Mesendoderm (in vitro differentiated cells): ENCODE measurements at places on chromosomes 3 and 15.

GRCh38 chr3:52892625-52893311 is 4.6 kb downstream of the STIMATE start:
- peak; percentile 7 for DNase-seq

- no peak for DNase-seq
Measured at GRCh38 chr3:59566481-59566975, 516.7 kb upstream of the CFAP20DC start.

GRCh38 chr3:140686128-140686527 is 8.3 kb downstream of the TRIM42 start:
- no peak for DNase-seq

DNA sequence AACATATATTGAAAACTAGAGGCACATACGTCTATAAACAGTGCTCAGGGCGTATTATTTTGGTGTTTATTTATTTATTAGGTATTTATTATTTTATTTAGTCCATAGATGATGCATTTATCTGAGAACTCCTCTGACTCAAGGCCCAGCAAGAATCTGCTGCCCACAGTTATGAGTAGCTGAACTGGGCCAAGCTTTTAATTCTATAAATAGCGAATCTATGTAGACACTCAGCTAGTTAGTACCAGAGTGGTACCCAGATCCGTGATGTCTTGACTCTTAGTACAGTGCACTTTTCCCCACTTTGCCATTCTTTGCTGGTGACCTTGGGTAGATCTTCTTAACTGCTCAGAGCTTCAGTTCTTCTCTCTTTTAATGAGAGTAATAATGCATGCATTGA is 370.4 kb upstream of the TPRG1 start:
- DNase-seq: no peak

DNA sequence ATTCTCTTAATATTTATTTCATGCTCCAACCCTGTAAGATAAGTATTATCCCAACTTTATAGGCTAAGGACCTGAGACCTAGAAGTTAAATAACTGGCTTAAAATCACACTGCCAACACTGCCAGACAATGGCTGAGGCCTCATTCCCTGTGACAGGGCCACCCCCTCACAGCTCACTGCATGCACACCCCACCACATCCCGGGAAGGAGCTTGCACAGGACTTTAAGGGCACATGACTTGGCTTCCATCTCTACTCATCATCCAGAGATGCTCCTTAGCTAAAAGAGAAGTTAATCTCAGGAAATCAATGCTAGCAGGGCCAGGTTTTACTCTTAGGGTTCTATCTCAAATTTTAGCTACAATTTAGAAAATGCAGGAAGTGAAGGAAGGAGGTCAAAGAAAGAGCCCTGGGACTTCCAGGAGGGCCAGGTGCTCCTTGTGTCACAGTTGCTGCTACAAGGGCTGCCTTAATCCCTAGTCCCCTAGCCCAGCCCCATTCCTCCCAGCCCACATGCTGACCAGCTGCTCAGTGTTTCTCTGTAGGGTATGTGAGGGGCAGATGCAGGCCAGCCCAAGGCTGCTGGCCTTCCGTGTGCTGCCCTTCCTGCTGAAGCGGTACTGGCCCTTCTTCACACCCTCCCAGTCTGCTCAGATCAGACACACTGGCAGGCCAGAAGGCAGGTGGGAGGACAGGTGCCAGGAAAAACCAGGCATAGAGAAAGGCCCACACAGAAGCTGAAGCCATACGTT is 53.5 kb downstream of the WWTR1 start:
- peak; percentile 62 for DNase-seq

DNA sequence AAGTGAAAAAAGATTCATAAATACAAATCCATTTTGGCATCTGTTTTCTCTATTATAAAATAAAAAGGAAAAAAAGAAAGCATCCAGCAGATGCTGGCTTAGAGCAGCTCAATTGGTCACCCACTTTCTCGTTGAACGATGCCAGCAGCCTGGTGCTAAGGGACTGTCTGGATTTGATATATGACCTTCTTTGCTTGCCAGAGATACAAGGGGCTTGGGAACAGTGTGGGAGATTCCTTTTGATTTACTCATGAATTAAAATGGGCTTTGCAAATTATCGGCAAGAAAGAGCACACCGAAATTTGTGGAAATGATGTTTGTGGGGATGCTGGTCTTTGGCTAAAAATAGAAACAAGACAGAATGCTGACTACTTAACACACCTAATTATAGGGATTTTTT is 210.3 kb upstream of the STT3B start:
- DNase-seq: no peak

DNA sequence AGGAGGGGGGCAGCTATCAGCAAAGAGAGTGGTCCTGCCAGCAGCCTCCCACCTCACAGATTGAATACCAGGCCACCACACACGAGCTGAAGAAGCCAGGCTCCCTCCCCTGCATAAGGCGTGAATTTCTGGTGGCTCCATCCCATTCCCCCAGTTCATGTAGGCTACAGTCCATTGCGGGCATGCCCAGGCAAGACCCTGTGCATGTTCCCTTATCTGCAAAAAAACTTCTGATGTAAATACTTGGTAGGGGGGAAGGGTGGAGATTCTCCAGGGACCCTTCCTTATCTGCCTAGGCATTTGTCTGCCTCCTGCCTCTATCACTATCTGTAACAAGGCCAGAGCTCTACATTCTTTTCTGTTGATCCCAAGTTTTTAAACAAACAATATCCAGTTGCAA is 27.6 kb upstream of the UBP1 start:
- peak; percentile 74 for DNase-seq

DNA sequence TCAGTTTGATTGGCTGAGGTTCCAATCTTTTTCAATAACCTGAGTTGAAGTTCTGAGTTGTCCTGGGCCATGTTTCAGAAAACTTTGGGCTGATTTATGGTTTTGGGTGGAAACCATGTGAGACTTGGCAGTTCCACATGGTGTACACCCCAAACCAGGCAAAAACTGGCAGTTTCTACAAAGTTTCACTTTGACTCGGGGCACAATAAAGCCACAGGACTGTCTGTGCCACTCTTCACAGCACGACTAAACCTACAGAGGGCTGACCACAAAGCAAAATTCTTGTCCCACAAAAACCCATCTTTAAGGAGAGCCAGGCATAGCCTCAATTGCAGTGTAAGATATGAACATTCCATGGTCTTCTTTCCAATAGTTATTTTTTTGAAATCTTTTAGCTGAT is 155.0 kb downstream of the DUT start:
- no peak for DNase-seq

GRCh38 chr3:159919873-159920272 is 68.8 kb upstream of the IL12A start:
- DNase-seq: no peak

DNA sequence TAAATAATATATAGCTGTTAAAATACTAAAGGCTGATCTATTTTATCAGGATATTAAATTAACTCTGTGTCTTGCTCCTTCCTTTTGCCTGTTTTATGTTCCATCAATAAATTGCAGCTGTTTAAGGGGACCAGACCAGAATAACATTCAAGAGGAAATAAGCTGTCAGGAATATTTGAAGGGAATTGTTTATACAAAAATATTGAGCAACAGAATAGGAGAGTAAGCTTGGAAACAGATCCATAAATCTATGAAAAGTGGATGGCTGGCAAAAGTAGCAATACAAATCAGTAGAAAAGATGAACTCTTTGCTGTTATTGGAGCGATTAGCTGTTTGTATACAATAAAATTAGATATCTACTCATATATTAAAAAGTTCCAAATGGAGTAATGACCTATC is 36.2 kb upstream of the PLSCR2 start:
- no peak for DNase-seq

DNA sequence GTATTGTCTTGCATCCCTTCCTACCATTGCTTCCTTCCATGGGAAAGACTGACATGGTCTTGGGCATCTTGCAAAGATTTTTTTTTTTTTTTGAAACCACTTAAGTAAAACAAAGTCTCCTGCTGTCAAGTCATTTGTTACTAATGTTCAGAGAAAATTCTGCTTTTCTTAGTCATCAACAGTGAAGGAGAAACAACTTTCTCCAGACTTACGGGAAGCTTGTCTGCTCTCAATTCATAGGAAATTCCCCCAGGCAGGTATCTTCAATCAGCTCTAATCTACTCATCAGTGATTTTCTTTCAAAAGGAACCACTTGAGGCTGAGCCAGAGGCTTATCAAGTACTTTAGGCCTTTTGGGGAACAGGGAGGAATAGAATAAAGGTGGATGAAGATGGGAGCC is 15.9 kb upstream of the DRD3 start:
- DNase-seq: peak; percentile 57

DNA sequence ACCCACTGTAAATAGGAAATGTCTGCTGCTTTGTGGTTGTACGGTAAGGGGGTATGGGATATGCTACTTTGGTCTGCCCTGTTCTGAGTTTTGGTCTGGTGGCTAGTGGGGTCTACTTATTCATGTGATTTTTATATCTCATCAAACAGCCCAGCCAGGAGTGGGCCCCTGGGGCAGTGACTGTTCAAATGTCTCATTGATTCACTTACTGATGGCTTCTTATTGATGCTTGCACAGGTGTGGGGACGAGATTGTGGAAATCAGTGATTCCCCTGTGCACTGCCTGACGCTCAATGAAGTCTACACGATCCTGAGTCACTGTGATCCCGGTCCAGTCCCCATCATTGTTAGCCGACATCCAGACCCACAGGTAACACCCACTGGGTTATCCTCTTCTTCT is 38.5 kb downstream of the STARD5 start:
- DNase-seq: no peak

- no peak for DNase-seq
Measured at GRCh38 chr15:100668348-100668745, 66.0 kb downstream of the ASB7 start.

DNA sequence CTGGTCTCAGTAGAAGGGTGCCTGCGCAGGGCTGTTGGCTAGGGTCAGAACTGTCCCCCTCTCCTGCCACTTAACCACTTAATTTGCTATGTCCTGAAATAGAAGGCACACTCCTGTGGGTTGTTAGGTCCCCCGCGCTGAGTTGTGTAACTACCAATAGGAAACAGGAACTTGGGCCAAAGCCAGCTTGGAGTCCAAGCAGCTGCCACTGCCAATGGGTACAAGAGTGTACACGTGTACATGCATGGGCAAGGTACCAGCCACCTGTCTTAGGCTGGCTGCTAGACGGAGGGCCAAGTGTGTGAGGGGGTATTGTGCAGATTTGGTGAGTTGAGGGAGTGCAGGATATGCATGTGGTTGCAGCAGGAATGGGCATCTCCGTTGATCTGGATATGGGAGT is 29.7 kb upstream of the POLG start:
- DNase-seq: no peak

DNA sequence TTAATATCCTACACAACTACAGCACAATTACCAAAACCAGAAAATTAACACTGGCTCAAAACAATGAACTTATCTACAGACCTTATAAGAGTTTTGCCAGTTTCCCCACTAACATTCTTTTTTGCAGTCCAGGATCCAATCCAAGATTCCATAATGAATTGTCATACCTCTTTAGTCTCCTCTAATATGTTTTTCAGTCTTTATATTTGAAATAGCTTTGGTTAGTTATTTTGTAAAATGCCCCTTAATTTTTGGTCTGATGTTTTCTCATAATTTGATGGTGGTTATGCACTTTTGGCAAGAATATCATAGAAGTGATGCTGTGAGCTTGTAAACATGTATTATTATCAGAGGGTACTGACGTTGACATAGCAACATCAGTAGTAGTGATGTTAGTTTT is 124.3 kb downstream of the ISL2 start:
- DNase-seq: no peak

- no peak for DNase-seq
Measured at GRCh38 chr3:123036352-123037014, 8.9 kb upstream of the SEMA5B start.

DNA sequence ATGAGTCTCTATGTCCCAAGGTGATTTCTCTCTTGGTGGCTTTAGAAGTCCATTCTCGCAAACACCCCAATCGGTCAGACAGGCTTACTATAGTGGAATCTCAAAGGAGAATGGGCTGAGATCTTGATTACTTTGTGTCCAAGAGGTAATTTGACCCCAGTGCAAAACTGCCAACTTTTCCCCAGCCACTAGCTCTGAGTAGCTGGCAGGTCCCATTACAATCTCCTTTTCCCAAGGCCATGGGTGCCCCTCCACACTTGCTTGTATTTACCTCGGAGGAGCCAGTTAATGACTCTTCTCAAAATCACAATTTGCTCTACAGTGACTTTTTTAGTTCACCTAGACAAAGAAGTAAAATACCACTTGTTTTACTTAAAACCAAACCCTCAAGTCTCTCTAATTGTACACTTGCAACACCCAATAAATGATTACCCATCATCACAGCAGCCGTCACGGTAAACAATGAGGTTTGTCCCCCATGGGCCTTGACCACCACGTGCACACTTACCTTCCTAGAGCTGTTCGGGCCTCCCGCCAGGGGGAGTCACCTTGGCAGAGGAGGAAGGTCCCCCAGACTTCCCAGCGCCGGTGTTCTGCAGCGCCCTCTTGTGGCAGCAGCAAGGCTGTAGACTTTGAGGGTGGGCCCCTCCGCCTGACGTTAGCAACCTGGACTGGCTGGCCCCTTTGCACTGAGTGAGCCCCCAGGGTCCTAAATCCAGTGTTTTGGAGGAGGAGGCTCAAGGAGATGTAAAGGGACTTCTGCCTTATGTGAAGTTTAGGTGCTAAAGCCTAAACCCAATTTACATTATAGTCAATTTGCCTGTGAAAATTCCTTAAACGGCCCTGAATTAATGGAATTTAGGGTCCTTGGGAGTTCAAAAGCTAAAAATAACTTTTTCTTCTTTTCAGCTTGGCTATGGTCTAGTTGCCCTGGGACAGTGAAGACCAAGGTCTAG is 18.7 kb upstream of the HDAC11 start:
- peak; percentile 95 for DNase-seq

DNA sequence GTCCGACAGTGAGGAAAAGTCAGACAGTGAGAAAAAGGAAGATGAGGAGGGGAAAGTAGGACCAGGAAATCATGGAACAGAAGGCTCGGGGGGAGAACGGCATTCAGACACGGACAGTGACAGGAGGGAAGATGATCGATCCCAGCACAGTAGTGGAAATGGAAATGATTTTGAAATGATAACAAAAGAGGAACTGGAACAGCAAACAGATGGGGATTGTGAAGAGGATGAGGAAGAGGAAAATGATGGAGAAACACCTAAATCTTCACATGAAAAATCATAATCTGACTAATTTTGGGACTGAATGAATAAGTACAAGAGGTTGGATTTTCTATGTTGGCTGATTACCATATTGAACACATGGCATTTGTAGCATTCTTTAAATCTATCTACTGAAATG is 26.2 kb downstream of the SEC62 start:
- no peak for DNase-seq

DNA sequence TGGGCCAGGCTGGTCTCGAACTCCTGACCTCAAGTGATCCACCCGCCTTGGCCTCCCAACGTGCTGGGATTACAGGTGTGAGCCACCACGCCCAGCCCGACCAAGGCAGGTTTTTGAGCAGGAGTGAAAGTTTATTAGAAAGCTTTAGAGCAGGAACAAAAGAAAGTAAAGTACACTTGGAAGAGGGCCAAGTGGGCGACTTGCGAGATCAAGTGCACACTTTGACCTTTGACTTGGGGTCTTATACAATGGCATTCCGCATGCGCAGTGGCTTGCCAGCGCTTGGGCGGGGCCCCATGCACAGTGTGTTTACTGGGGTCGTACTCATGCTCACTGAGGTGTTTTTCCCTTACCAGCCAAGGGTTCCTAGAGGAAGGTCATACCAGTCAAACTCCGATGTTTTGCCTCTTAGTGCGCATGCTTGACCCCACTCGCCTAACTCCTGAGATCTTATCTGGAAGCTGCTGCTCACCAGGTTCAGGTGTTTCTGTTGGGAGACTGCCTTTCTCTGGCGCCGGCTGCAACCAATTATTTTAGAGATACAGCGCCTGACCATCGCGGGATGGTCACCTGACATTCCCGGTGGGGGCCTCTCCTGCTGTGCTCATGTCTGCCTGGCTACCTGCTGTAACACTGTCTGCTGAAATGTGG is 46.9 kb upstream of the FLNB start:
- DNase-seq: no peak

- DNase-seq: no peak
Measured at GRCh38 chr3:13045241-13045903, 27.9 kb downstream of the IQSEC1 start.
